ENCODE measurements at places on chromosomes 5 and 9.

- no peak for DNase-seq
Measured at GRCh38 chr5:100760688-100761087, 142.4 kb downstream of the ST8SIA4 start.

GRCh38 chr5:80239680-80240367, 16.0 kb downstream of the SERINC5 start:
- DNase-seq: no peak

GRCh38 chr9:13436591-13436990, 157.1 kb upstream of the MPDZ start:
- DNase-seq: no peak

DNA sequence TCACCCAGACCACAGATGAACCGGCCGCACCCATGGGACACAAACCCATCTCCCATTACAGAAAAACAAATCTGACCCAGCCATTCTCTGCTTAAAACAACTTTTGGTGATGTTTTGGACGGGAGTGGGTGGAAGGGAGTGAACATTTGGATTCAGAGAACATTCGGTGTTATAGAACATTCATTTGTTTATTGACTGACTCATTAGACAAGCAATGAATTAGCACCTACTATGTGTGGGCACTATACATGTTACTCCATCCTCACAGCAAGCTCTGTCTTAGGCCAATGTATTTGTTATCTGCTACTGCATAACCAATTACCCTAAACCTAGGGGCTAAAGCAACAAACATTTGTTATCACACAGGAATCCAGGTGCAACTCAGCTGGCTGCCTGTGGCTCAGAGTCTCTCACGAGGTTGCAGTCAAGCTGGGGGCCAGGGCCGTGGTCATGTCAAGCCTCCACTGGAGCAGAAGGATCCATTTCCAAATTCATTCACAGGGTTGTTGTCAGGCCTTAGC, 5.1 kb upstream of the ERGIC1 start:
- DNase-seq: no peak
